MV-4-11 (cell line): ENCODE measurements at places on chromosomes 2 and 18.

DNA sequence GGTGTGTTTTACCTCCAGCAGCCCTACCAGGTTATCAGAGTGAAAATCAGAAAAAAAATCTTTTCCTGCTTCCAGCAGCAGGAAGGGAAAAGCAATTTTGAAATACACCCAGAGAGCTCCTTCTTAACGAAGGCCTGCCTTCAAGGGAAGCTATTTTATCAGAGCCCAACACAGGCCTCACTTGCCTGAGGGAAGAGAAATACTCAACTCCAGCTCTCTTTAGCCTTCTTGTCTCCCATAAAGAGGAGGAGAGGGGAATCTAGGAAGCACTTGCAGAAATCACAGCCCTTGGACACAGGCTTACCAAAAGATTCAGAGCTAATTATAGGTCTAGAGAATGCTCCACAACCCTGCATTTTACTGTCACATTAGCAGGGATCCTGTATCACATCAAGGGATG lies 896.1 kb upstream of the CNTNAP5 start:
- no peak for DNase-seq

DNA sequence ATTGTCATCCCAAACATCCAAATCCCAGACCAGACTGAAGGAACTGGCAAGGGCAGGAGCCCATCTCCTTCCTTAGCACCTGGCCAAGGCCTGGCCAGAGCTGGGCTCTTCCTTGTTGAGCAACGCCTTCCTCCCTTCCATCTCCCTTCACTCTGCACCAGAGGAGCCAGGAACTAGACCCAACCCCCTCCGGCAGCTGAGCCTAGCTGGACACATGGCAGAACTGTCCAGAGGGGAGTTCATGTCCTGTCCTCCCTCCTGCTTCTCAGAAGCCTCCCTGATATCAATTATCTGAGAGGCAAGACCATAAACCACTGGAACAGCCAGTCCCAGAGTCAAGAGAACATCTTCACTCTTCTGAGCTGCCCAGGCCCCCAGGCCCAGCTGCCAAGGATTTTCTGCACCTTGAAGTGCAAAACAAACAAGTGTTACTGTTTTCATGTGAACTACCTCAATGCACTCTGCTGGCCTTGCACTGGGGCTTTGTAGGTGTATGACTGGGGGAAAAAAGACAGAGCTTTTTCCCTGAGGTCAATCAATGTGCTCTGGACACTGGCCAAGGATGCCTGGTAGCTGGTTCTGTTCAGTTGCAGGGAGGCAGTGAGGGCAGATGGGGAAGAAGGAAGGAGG lies 107.6 kb upstream of the MSH6 start:
- DNase-seq, result no peak

DNA sequence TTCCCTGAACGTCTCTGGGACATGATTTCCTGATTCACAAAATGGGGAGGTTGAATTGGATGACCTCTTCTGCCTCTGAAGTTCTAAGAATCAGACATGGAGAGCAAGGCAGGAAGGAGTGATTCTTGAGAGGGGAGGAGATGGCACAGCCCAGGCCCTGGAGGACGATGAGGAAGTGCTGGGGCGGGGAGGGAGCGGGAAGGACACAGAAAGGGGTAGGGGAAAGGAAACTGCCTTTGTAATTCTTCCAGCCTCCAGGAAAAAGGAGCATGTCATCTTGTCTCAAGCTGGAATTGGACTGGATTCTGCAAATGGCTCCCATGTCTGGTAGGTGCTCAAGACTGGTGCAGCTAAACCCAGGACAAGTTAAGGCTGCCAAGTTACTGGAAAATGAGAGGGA lies 97.0 kb upstream of the NCK2 start:
- no peak for DNase-seq

DNA sequence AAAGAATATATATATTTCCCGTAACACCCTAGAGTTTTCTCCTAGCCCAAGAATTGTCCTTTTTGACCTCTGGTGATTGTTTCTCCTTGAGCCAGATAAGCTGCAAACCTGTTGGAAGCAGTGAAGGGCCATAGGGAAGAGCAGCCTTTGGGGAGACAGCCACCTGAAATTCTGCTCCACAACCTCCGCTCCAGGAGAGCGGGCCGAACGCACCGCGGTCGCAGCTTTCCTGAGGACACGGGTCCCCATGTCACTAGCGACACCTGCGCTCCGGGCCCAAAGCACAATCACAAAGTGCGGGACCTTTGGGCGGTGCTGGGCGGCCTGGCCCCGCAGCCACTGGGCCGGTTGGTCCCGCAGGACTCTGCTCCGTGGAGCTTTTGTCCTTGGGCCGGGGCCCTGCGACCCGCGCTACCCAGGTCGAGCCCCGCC lies 557 bp upstream of the DSG2 start:
- DNase-seq, result no peak

DNA sequence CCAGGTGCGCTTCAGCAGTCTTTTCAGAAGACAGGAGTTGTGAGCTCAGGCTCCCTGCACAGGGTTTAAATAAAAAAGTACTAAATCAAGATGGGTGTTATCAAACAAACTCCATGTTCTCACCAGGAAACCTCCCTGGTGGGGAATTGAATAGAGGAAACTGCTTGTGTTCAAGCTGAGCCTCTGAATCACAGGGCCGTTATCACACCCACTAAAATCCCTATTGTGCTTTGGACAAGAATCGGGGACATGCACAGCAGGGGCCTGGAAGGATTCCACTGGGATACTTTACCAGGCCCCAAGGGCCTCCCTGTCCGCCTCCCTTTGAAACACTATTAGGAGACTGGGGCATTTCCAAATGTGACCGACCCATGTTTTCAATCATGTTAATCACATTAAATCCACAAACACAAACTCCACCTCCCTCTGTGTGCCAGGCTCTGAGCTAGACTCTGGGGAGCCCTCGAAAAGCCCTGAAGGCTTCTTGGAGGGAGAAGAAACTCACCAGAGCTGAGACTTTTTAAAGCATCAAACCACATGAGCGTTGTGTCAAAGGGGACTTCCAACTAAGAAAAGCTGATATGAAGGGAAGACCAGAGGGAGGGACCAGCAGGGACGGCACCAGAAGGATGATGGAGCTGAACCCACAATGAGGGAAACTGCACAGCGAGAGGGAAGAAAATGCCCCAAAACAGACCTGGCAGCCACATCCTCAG lies 458.7 kb upstream of the ID2 start:
- DNase-seq, result no peak

DNA sequence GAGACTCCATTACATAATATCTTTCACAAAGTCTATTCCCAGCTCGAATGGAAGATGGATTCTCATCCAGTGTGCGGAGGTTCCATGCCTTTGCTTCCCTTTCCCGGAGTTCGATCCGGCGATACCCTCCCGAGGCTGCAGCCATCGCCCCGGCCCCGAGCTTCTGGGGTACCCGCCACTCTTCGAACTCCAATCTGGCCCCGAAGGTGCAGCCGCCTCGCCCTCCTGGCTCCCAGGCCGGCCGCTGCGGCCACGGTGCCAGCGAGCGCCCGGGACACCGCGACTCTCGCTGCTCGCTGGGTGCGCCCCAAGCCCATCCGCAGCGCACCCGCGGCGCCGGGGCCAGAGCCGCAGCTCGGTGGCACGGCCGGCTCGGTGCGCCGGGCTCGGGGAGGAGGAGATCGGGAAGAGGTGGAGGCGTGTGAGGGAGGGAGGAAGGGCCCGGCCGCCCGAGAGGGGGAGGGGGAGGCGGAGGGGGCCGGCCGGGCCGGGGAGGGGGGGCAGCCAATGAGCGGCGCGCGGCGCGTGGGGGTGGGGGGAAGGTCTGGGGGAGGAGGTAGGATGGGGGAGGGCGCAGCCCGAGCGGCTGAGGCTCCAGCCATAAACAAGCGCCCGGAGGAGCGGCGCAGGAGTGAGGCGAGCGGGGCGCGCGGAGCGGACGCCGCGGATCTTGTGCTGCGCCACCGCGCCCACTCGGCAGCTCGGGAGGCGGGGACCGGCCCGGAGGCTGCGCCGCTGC lies at the start of gene CRIM1:
TSS of gene CRIM1 (plus strand) at position 628 of the 739 bp plus-strand sequence. CDS start 515 bp downstream, outside the sequence.
- no peak for DNase-seq
